Neural progenitor cell (in vitro differentiated cells): ENCODE measurements at places on chromosomes 13 and 19. TPM values are rescaled to one million over a fixed set of nuclear protein-coding genes. Genes with fewer than 3 reads are reported as not detected.

The CCL25 gene
- total RNA-seq, result 1.2 TPM in 1 of 2 replicates, not detected in the other

The CCDC169 gene
- total RNA-seq, result 5.0 and 6.3 TPM in 2 replicates

The AMER2 gene
- total RNA-seq, result 0.12 TPM in 1 of 2 replicates, not detected in the other

The MYBPC2 gene
- 0.65 and 0.77 TPM in 2 replicates for total RNA-seq

The EXOC3L2 gene
- total RNA-seq, result 0.06 TPM in 1 of 2 replicates, not detected in the other

The CKM gene
- not detected in 2 replicates for total RNA-seq

The CYP4F2 gene
- total RNA-seq, result not detected in 2 replicates

The EDNRB gene
- total RNA-seq, result 2.0 and 2.2 TPM in 2 replicates

The NALCN gene
- 0.53 and 1.1 TPM in 2 replicates for total RNA-seq

The FBXW9 gene
- total RNA-seq, result 4.0 and 21.4 TPM in 2 replicates

The KIR2DL1 gene
- total RNA-seq, result not detected in 2 replicates

The CACNG7 gene
- total RNA-seq, result 6.7 and 27.3 TPM in 2 replicates

The POSTN gene
- not detected in 2 replicates for total RNA-seq

The NLRP9 gene
- total RNA-seq, result not detected in 2 replicates

The MIR17HG gene
- total RNA-seq, result 53.4 and 69.7 TPM in 2 replicates

The TPTE2 gene
- 0.06 and 0.17 TPM in 2 replicates for total RNA-seq

The ZNF442 gene
- 6.0 and 14.9 TPM in 2 replicates for total RNA-seq

The CGB2 gene
- total RNA-seq, result 1.0 TPM in 1 of 2 replicates, not detected in the other

The NCAN gene
- 4.8 and 12.9 TPM in 2 replicates for total RNA-seq

The C1QTNF9B gene
- total RNA-seq, result not detected in 2 replicates

The ZNF556 gene
- total RNA-seq, result 0.25 TPM in 1 of 2 replicates, not detected in the other

The RFPL4AL1 gene
- not detected in 2 replicates for total RNA-seq

The BCAM gene
- total RNA-seq, result 7.1 and 16.9 TPM in 2 replicates

The CGB8 gene
- not detected in 2 replicates for total RNA-seq

The TTYH1 gene
- total RNA-seq, result 34.2 and 128 TPM in 2 replicates

The LRRC63 gene
- not detected in 2 replicates for total RNA-seq

The PRR20C gene
- total RNA-seq, result not detected in 2 replicates

The C19orf73 gene
- total RNA-seq, result 1.7 TPM in 1 of 2 replicates, not detected in the other
